ENCODE measurements at places on chromosomes 13 and 19.

DNA sequence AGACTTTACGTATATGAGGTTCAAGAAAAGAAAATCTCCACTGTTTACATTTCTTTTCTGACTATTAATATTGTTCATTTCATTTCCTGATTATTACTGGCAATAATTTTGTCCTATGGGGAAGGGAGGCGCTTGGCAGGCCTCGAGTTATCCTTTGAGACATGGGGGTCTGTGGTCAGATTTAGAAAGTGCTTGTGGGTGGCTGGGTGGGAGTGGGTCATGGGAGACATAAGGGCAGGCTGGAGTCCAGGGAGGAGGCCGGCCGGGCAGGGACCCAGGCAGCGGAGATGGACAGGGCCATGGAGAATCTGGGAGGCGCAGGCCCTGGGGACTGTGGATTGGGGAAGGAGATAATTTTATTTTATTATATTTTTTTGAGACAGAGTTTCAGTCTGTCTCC lies 40.1 kb downstream of the LTBP4 start:
- DNase-seq, result no peak

- no peak for DNase-seq
These were observed 655 bp upstream of the S1PR5 start for GRCh38 chr19:10517760-10518443.

GRCh38 chr13:72643311-72643989 lies 84.0 kb downstream of the MZT1 start:
- DNase-seq, result peak; percentile 8

DNA sequence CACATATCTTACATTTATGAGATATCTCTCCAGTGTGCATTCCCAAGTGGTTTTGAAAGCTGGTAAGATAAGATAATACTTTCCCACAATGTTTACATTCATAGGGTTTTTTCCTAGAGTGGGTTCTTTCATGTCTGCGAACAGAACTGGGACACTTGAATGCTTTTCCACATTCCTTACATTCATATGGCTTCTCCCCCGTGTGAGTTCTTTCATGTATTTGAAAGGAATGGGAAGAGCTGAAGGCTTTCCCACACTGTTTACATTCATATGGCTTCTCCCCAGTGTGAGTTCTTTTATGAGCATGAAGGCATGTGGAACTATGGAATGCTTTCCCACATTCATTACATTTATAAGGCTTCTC lies 19.7 kb downstream of the ZNF433 start:
- DNase-seq, result no peak

- no peak for DNase-seq
These were observed 6.0 kb downstream of the ACP4 start for GRCh38 chr19:50796128-50796633.

DNA sequence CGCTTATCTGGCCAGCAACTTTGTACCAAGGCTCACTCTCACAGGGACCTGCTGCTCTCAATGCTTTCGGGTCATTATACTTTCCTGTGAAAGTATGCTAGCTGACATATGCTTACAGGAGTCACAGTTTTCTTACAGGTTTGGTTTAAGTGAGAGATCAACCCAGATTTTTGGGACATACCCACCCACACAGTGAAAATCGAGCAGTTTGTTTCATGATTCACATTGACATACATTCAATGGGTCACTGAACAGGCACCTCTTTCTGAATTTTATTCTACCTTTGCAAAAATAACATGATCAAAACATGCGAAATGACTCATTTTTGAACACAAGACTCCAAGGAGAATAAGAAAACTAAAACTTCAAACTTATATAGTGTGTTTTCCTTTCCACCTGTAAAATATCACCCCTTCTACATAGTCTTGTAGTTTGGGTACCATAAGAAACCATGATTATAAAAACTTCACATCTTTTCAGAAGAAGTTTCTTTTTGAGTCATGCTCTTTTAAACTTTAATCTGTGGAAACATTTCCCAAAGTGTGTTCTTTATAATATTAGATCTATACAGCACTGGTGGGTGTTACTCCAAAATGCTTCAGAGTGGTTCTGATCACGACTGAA lies 44.3 kb upstream of the TEX29 start:
- DNase-seq, result no peak

DNA sequence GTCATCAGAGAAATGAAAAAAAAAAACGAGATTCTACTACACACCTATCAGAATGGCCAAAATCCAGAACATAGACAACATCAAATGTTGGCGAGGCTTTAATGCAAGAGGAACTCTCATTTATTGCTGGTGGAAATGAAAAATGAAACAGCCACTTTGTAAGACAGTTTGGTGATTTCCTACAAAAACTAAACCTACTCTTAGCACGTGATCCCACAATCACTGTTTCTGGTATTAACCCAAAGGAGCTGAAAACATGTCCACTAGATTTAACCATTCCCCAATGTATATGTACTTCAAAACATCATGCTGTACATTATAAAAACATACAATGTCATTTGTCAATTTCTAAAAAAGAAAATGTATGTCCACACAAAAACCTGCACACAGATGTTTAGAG lies 13.0 kb downstream of the MYCBP2 start:
- no peak for DNase-seq

- no peak for DNase-seq
These were observed 62.9 kb downstream of the ZC3H13 start for GRCh38 chr13:45989607-45990006.

DNA sequence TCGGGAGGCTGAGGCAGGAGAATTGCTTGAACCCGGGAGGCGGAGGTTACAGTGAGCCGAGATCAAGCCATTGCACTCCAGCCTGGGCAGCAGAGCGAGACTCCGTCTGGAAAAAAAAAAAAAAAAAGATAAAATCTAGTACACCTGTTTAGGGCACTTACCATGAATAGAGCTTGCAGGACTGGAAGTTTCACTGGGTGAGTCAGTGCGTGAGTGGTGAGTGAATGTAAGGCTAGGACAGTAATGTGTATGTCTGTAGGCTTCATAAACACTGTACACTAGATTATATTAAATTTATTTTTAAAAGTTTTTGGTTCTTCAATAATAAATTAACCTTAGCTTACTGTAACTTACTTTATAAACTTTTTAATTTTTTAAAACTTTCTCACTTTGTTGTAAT lies 22.9 kb downstream of the PPP5C start:
- DNase-seq, result no peak

- no peak for DNase-seq
These were observed 28.7 kb downstream of the ATP8B3 start for GRCh38 chr19:1783354-1783753.

DNA sequence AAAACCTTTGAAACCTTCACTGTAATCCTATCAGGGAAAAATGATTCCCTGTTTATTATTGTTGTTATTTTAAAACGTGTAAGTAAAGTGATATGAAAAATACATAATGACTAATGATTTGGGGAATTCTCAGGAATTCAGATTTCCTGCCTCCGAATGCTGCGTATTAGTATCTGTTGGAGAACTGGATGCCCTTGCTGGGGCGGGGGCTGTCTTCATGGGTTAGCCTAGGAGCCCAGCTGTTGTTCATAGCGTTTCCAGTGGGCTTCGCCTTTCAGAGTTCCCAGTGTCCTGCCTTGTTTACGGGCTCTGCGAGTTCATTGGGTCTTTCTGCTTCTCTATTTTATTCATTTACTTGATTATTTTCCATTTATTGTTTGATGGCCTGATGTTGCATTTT lies 18.4 kb downstream of the NAXD start:
- DNase-seq, result no peak
